ENCODE measurements at places on chromosomes 12 and 14.

- DNase-seq, result no peak
These were observed 4.0 kb upstream of the NAA25 start for GRCh38 chr12:112112409-112113133.

DNA sequence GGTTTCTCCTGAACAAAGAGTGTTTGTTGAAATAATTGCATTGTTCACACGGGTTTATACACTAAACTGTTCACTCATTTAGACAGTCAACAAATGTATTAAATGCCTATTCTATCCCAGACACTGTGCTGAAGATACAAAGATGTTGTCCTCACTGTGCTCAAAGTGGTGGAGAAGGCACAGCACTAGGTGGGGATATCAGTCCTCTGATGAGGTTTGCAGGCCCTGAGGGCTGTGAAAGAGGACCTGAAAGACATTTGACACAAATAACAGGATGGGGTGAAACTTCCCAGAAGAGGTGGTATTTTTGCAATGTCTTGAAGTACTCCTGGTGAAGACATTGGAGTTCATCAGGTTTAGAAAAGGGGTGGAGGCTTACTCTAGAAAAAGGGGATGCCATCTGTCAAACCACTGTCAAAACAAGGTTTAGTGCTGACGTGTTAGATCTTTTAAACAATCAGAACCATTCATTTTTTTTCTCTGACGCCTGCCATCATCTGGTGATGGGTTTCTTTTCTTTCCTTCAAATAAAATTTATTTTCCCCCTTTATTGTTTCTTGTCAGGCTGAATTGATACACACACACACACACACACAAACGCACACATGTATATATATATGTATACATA, 69.5 kb downstream of the ACSS3 start:
- no peak for DNase-seq

DNA sequence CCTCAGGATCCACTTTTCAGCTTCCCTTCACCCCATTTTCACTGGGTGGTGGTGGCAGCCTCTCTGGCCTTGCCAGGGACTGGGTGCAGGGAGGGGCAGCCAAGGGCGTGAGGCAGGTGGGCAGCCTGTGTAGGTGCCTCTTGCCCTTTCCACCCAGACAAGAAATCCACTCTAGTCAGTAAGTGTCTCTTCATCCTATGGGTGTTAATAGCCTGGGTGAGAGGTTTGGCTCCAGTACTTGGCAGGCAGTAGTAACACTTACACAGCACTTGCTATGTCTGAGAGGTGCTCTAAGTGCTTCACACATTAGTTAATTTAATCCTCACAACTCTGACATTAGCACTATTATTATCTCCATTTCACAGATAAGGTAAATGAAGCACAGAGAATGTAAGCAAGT, 171.9 kb downstream of the EMP1 start:
- no peak for DNase-seq

GRCh38 chr12:18864900-18865561, 127.1 kb downstream of the CAPZA3 start:
- DNase-seq, result peak; percentile 54

- DNase-seq, result no peak
These were observed 35.8 kb downstream of the CCNK start for GRCh38 chr14:99516871-99517642.

- no peak for DNase-seq
These were observed 26.5 kb downstream of the PACS2 start for GRCh38 chr14:105340821-105341733.

GRCh38 chr12:49428793-49429192, 61.5 kb downstream of the SPATS2 start:
- DNase-seq, result peak; percentile 85

- DNase-seq, result no peak
These were observed 33.2 kb downstream of the EFCAB11 start for GRCh38 chr14:89921346-89921745.

- peak; percentile 38 for DNase-seq
These were observed 174.0 kb downstream of the SLC2A13 start for GRCh38 chr12:39931857-39932256.

GRCh38 chr14:93050761-93051160, 65.0 kb downstream of the ITPK1 start:
- DNase-seq, result no peak

All from amniotic epithelial cell (primary cell).